ENCODE measurements at places on chromosomes 1 and 21.

DNA sequence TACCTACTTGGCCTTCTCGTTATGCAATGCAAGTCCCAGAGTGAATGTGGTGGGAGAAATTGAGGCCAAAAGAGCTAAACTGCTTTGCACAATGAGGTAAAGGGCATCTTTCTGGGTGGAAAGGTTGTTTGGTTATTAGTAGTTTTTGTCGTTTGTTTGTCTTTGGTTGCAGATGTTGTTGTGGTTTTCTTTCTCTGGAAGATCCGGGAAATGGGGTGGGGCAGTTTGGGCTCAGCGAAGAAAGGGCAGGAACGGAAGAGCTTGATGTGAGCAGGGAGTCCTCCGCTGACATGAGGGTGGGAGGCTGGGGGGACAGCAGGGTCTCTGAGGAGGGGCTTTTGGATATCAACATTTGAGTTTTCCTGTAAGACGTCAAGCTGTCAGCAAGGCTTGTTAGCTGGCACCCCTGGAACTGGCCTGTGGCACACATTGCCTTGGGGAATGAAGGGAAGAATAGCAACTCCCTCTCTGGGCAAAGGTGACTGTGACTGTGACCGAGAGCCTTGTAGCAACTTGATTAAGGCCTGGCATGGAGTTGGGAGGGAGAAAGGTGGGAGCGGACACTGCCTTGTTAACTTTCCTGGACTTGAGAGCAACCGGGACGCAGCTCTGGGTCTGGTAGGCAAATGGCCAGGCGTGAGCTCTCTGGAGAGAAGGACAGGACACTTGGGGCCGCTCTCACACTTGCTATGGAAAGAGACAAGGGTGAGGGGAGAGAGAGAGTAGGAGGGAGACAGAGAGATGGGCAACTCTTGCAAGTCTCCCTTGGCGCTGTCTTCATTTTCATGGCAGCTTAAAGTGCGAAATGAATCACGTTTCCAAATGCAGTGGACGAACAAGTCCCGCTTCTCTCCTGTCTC is 15.4 kb upstream of the OPRD1 start:
- no peak for DNase-seq

GRCh38 chr1:224502459-224503160 is 68.0 kb upstream of the WDR26 start:
- DNase-seq, result peak; percentile 50

- DNase-seq, result no peak
Measured at GRCh38 chr1:38815903-38816627, 43.5 kb downstream of the RRAGC start.

- no peak for DNase-seq
Measured at GRCh38 chr1:197178998-197179397, 32.5 kb upstream of the ASPM start.

DNA sequence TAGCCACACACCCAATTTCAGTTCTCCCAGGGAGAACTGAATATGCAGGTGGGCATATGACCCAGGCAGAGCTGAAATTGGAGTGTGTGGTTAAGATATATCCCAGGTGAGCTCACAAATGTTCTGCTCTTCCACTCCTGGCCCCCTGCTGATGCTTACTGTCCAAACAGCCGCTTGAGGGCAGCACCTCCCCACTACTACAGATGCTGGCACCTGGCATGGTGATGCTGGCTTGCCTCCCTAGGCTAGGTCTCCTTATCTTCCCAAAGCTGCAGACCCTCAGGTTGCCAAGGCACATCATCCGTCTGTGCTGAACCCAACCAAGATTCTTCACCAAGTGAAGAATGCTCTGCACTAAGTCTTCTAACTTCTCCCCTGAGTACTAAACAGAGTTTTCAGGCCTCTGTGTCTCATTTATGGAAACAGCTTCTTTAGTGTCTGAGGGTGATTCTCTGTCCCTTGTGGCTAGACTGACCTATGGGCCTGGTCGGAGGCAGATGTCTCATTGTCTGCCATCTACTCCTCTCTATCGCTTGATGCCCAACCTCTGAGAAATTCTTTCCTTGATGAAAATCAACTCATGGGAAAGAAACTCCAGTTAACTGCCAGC is 27.2 kb downstream of the XCL1 start:
- peak; percentile 5 for DNase-seq
